ENCODE measurements at places on chromosomes 11 and 22. TPM values are rescaled to one million over a fixed set of nuclear protein-coding genes. Genes with fewer than 3 reads are reported as not detected.
A peak's percentile ranks its signal among the peaks of the same experiment; 100 is the strongest.

Gene STARD10
- total RNA-seq: 77.0 TPM

GRCh38 chr22:32631507-32632255 lies 157.1 kb downstream of the FBXO7 start:
- no peak for DNase-seq

Gene VSIG2
- total RNA-seq: 1.1 TPM

GRCh38 chr11:130675371-130675821 lies 227.0 kb downstream of the ADAMTS15 start:
- DNase-seq: peak; percentile 93

DNA sequence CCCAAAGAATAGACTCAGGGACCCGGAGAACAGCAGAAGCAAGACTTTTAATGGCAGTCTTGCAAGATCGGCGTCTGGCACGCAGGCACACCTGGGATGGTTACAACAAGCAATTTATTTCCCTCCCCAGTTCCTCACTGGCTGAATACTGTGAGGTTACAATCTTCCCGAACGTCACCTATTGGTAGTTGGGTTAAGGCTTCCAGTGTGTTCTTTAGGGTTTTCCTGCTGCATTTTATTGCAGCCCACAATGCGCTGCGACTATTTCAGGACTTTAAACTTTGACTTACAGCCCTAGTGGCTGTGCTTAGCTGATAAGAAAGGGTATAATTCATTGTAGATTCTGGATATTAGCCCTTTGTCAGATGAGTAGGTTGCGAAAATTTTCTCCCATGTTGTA lies 11.5 kb upstream of the TRIM68 start:
- DNase-seq: no peak
